ENCODE measurements at places on chromosomes 12 and 14.

DNA sequence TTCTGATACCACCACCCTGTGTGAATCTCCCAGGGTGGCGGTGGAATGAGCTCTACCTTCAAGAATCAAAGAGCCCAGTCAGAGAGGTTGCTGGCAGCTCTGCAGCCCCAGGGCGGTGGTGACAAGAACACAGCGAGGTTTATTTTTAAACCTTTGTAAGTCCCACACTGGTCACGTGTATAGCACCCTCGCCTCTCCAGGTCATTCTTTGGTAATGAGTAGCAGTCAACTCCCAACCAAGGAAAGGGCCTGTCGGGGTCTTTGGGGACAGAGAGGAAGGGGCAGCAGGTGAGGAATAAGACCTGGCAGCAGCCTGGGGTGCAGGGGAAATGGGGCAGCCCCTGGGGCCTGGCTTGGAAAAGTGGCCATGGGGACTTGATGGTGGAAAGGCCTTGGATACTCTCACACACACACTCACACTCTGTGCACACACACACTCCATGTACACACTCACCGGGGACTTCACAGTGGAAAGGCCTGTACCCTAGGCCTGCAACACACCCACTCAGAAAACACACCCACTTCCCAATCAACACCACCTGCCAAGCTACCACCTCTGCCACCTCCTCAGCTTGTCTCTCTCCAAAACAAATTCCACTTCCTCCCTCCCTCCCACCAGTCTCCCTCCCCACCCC is 178.6 kb downstream of the DPF3 start:
- no peak for DNase-seq

DNA sequence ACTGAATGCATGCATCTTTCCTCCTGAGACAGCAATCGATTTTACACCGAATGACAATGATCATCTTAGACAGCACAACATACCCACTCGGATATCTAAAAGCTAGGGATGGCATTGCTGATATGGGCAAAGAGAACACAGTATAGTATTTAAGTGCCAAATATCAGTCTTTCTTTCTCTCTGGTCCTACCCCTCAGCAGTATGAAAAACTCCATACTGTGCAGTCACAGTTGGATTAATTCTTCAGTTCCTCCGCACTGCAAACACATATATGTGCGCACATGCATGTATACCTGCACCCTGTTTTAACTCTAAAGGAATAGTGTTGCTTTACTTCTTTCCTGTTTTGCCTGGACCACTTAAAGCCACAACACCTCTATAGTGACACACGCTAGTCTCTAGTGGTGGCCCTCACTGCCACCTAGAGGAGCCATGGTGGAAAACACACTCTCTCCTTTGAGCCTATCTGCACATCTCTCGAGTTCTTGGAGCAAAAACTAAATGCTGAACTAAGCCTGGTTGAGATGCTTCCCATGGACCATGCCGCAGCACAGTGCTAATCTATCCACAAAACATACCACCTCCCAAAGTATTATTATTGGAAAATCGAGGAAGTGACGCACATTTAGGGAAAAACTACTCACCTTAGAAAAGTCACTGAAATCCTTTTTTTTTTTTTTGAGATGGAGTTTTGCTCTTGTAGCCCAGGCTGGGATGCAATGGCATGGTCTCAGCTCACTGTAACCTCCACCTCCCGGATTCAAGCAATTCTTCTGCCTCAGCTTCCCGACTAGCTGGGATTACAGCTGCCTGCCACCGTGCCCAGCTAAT is 11.9 kb downstream of the TMEM52B start:
- DNase-seq: peak; percentile 80

GRCh38 chr14:56121816-56122215 is 3.6 kb downstream of the PELI2 start:
- peak; percentile 20 for DNase-seq

DNA sequence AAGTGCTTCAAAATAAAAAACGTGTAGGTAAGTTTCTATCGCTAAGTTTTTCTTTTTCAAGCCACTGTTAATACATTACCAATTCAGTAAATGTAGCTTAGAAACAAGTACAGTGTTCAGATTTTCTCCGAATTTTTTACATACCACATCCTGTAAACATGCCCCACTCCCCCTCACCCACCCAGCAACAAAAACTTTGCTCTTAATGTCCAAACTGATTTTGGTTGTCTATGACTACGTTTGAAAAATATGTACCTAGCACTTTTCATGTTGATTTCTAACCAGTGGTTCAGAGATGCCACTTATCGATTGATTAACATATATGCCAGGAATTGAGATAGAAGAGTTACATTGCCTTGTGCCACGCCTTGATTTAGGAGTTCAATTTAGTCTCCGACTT is 663 bp upstream of the LIN7A start:
- DNase-seq: no peak

DNA sequence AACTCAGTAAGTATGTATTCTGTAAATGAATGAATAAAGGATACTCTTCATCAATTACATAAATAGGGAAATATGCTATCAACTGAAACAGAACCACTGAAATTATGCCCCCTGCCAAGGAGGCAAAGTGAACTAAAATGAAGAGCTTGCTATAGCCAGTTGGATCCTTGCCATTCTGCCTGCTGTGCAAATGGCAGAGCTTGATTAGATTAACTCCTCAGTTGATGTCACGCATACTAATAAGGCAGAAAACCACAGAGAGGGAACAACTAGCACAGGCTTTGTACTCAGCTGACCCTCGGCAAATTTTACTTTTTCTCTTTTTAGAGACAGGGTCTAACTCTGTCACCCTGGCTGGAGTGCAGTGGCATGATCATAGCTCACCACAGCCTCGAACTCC is 36.7 kb upstream of the FERMT2 start:
- no peak for DNase-seq

- peak; percentile 42 for DNase-seq
Observed at GRCh38 chr14:103104654-103105452, 10.3 kb downstream of the EXOC3L4 start.

GRCh38 chr14:76050797-76051392 is 65.3 kb downstream of the IFT43 start:
- DNase-seq: peak; percentile 56

DNA sequence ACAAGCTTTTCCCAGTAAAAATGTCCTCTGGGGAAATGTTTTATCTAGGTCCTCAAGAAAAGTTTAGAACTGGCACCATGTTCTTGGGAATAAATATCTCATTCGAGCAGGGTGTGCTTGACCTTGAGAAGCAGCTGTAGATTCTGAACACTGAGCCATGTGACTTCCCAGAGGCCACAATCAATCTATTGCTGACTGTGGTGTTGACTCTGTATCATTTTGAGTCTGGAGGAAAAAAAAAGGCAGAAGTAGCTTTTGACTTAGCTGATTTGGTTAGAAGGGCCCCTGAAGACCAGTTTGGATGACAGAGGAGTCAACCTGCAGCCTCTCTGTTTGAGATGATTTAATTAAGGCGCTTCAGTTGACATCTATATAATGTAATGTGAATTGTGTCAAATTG is 592.4 kb upstream of the SEL1L start:
- no peak for DNase-seq

- no peak for DNase-seq
Observed at GRCh38 chr14:74505831-74506230, 12.3 kb downstream of the ISCA2 start.

DNA sequence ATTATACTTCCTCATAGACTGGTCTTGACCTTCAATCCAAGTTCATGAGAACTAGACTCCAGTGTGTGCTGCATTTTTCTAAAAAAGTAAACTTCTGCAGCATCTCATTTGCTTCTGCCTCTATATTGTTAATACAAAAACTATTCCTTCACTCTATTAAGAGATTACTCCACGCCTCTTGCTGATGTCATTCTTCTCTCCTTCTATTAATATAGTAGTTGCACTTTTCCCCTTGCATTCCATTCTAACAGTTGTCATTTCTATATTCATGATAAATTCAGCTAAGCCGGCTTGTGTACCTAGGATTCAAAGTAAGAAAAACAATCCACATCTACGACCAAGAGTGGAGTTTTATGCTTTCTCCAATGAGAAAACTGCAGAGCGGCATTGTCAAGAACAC is 480.4 kb upstream of the NOVA1 start:
- DNase-seq: no peak

DNA sequence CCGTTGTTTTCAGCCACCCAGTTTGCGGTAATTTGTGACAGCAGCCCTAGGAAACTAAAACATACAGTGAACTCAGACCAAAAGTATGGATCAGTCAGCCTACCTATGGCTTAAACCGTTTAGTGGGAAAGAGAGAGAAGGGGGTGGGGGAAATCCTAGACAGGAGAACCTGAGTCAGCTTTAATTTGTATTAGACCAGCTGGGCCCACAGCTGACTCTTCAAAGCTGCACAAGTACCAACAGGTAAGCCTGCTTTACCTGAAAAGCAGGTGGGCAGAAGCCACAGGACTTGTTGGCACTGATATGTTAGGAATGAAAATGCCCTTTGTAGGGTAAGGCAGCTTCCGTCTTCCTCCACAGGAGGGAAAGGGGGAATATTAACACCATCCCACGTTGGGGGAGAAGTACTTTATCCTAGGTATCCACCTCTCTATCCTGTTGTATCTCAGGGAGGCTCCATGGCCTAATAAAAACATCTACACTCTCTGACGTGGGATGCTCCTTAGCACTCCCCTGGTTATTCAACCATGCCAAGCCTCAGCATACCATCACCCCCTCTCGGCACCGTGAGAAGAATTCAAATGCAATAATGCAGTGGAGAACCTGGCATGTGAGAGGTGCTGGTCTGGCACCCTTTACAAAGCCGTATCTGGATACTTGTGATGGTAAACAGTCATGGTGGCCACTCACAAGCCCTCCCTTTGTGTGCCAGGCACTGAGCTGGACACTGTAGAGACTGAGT is 70.3 kb downstream of the STON2 start:
- DNase-seq: no peak

DNA sequence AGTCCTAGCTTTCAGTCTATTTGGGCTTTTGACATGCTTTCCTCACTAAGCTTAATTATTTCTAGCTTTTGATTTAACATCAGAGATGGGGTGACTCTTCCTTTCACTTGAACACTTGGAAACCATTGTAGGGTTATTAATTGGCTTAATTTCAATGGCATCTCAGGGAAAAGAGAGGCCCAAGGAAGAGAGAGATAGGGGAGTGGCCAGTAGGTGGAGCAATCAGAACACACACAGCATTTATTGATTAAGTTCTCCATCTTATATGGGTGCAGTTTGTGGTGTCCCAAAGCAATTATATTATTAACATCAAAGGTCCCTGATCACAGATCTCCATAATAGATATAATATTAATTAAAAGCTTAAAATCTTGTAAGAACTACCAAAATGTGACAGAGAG is 1466.1 kb upstream of the SEL1L start:
- DNase-seq: peak; percentile 23

- no peak for DNase-seq
Observed at GRCh38 chr12:49946497-49946896, 4.0 kb upstream of the AQP2 start.

DNA sequence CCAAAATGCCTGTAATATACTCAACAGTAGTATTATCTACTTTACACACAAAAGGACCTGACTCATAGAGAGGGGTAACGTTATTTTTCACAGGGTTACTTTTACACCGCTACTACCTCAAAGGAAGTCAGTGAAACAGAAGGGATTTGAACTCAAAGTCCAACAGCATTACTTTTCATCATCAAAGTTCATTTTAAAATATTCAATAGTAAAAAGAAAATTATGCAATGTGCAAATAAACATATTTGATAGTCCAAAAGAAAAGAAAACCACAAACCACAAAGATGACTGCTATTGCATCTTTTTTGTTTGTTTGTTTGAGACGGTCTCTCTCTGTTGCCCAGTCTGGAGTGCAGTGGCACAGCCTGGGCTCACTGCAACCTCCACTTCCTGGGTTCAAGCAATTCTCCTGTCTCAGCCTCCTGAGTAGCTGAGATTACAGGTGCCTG is 15.5 kb downstream of the KIF21A start:
- peak; percentile 62 for DNase-seq

- no peak for DNase-seq
Observed at GRCh38 chr12:21860128-21860527, 81.1 kb downstream of the ABCC9 start.

- peak; percentile 81 for DNase-seq
Observed at GRCh38 chr14:52402812-52403526, 88.9 kb downstream of the PTGER2 start.

DNA sequence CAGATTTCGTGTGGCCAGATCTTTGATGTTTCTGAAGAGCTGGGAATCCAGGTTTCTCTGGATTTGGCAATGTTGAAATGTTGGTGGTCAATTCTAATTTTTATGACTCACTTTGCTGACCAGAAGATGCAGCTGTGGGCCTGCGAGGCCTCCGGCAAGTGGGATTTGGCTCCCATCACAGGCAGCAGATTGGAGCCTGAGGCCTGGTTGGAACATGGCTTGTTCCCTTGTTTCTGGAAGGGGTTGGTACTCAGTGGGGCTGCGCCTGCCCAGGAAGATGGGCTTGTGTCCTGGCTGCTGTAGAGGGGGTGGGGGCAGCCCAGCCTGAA is 23.1 kb downstream of the FBRSL1 start:
- DNase-seq: peak; percentile 73

DNA sequence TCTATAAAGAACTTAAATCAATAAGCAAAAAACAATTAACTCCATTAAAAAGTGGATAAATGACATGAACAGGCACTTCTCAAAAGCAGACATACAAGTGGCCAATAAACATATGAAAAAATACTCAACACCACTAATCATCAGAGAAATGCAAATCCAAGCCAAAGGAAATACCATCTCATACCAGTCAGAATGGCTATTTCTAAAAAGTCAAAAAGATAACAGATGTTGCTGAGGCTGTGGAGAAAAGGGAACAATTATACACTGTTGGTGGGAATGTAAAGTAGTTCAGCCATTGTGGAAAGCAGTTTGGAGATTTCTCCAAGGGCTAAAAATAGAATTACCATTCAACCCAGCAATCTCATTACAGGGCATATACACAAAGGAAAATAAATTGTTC is 234.5 kb upstream of the PLXNC1 start:
- DNase-seq: peak; percentile 78

GRCh38 chr14:80636071-80636470 is 305.5 kb downstream of the CEP128 start:
- DNase-seq: peak; percentile 57

DNA sequence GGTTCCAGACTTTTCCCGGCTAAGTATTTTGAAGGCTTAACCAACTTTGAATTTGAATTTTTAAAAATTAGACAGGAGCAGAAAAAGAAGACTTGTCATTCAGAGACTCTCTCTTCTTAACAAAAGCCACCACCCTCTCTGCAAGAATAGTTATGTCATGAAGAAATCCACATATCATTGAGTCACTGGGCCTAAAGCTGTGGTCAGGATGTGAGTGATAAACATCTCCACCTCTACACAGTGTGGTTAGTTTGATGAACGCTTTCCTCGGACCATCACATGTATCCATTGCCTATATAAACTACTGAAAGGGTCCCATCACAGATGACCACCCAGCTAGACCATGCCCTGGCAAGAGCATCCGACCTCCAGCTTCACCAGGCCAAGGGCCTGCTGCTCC is 226.1 kb downstream of the KSR2 start:
- DNase-seq: no peak

- peak; percentile 84 for DNase-seq
Observed at GRCh38 chr14:26719514-26719913, 121.7 kb upstream of the NOVA1 start.

- peak; percentile 21 for DNase-seq
Observed at GRCh38 chr14:100605706-100606686, 18.8 kb upstream of the BEGAIN start.

GRCh38 chr12:10226086-10226485 is 13.4 kb downstream of the GABARAPL1 start:
- no peak for DNase-seq

- peak; percentile 54 for DNase-seq
Observed at GRCh38 chr12:64385468-64385867, 5.1 kb downstream of the C12orf56 start.

- DNase-seq: peak; percentile 47
Observed at GRCh38 chr14:47277703-47278102, 397.7 kb downstream of the MDGA2 start.

GRCh38 chr12:56836800-56837663 is 73.9 kb downstream of the HSD17B6 start:
- DNase-seq: peak; percentile 85
